ENCODE measurements at places on chromosomes 16 and 17.

- DNase-seq: no peak
These were observed 146.9 kb downstream of the SNX29 start for GRCh38 chr16:12123462-12123861.

- no peak for DNase-seq
These were observed 15.0 kb upstream of the PITPNA start for GRCh38 chr17:1577583-1578013.

GRCh38 chr16:28935924-28936783 is 4.4 kb downstream of the CD19 start:
- DNase-seq: peak; percentile 71

DNA sequence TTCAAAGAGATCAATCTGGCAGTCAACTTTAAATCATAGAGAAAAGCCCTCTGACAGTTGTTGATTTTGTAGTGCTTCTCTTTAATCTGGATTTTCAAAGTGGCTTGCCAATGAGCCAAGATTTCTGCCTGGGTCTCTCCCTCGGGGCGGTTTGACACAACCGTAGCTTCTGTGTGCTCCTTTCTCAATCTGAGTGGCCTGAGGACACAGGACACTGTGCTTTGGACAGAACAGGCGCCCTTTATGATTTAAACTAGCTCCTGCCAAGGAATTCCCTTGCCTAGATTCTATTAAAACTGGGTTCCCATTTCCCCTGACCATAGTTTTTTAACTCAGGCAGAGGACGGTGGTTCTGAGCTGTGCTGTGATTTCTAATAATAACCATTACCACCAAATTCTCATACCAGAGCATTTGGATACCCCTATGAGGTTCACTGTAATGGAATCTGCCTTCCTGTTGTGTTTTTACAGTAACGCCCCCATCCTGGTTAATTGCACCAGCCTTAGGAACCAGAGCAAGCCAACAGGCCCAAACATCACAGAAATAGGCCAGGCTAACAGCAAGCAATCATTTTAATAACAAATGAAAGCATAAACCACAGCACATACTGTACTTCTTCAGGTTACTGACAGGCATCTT is 4.0 kb downstream of the ZFHX3 start:
- DNase-seq: no peak

DNA sequence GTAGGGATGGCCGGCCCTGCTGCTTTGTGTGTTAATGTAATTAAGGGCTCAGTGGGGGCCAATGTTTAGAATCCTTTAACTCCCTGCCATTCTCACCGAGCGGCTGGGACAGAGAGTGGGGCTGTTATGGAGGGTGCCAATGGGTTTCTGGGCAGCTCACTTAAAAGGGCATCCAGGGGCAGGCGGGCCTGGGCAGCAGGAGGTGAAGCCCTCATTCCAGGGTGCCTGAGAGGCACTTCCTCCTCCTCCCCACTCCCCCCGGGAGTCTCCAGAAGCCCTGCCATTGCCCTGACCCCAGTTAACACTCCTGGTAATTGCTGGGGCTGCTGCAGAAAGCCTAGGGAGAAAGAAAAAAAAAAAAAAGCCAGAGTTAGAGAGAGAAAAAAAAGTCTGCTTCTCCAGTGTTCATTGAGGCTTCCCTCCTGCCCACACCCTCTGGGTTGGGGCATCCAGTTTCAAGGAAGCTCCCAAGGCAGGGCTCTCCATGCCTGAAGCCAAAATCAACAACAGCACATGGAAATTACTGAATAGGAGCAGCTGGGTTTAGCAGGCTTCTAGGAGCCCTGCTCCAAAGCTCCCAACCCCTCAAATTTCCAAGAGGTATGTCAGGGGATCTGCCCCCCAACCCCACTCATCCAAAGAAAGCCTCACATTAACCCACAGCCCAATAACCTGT is 28.0 kb downstream of the CUEDC1 start:
- no peak for DNase-seq

DNA sequence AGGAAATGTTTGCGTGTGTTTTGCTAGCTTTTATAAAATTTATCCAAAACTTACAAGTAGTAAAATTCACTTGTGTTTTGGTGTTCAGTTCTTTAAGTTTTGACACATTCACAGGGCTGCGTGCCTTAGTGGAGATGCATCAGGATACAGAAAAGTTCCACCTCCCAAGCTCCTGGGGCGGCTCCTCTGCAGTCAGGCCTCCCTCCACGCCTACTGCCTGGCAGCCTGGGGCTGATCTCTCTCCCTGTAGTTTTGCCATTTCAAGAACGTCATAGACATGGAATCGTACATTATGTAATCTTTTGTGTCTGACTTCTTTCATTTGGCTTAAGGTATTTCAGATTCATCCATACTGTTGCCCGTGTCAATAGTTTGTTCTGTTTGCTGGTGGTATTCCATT is 27.2 kb upstream of the IRF8 start:
- no peak for DNase-seq

- no peak for DNase-seq
These were observed 35.2 kb downstream of the PLXDC1 start for GRCh38 chr17:39116224-39116623.

DNA sequence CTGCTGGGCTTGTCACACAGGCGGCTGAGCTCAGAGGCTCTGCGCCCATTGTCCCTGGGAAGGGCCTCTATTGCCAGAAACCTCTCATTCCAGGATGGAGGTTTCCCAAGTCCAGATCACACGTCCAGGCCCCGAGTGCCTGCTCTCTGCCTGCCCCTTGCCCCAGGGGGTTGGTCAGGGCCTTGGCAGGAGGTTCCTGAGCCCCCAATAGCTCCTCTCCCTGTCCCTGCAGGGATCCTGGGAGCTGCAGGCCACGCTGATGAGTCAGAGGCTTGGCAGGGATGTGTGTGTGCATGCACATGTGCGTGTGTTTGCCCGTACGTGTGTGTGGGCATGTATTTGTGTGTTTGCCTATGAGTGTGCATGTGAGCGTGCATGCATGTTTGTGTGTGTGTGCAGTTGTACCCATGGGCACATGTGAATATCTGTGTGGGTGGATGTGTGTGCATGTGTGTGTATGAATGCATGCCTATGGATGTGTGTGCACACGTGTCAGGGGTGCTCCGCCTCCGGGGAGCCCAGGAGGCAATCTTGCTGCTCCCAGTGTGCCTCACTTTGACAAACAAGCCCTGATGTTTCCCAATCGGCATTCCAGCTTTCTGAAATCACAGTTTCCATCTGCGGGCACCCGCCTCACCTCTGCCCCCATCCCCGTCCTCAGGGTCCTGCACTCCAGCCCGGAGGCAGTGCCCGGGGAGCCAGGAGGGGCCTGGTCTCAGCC is 98.4 kb upstream of the GSE1 start:
- DNase-seq: peak; percentile 76

DNA sequence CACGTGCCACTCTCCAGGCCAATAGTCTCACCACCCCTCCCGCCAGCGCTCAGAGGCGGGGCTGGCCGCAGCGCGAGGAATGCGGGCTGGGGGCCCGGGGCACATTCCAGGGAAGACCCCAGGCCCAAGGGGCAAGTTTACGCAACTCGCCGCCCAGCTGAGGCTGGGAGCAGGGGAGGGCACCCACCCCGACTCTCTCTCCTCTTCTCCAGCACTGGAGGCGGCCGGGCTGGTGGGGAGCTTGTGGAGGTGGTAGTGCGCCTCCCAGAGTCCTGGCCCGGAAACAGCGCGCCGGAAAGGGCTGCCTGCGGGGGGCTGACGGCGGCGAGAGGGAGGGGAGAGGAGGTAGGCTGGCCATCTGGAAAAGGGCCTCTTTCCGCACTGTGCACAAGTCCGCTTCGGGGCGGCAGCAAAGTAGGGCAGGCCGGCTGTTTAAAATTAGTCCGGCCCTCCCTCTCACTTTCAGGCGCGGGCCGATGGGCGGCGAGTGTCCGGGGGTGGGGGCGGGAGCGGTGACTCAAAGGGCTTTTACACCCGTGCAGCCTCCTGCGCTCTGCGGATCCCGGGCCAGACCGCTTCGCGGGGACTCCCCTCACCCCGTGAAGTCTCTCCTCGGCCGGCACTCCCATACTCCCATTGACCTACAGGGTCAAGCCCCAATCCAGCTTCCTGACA is 1.1 kb downstream of the FHOD1 start:
- DNase-seq: peak; percentile 69

- DNase-seq: no peak
These were observed 16.5 kb downstream of the CDIP1 start for GRCh38 chr16:4522051-4522581.

DNA sequence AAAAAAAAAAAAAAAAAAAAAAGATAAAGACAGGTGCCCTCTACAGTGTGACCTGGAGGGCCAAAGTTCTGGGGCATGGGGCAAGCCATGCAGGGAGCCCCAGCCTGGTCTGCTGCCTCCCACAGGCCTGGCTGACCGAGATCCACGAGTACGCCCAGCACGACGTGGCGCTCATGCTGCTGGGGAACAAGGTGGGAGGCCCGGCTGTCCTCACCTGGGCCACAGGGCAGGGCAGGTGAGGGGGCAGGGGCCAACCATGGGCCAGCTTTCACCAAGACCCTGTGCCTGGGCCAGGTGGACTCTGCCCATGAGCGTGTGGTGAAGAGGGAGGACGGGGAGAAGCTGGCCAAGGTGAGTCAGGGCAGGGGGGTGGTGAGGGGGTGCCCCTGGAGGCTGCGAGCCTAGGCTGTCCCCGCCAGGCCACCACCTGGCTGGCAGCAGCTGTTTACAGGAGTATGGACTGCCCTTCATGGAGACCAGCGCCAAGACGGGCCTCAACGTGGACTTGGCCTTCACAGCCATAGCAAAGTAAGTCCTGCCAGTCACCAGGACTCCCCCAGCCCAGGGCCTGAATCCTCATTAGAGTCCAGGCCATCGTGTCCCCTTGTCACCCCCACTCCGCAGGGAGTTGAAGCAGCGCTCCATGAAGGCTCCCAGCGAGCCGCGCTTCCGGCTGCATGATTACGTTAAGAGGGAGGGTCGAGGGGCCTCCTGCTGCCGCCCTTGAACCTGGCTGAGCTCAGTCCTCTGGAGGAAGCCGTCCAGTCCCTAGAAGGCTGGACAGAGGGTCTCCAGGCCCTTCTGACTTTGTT is 2.7 kb upstream of the TRAF7 start:
- DNase-seq: no peak

DNA sequence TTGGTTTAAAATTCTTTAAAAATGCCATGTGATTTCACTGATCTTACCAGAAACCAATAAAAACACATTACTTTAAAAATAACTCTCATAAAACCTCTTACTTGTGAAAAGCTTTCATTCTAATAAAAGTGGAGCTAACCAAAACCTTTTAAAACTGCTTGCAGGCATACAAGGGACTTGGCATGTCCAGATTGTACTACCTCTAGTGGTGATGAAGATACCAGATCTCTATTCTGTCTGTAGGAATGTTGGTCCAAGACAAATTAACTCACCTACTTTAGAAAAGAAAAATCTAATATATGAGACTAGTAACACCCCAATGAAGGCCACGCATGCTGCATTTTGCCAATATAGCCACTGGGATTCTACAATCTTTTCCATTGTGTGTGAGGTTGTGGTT is 151.0 kb upstream of the SALL1 start:
- DNase-seq: no peak

DNA sequence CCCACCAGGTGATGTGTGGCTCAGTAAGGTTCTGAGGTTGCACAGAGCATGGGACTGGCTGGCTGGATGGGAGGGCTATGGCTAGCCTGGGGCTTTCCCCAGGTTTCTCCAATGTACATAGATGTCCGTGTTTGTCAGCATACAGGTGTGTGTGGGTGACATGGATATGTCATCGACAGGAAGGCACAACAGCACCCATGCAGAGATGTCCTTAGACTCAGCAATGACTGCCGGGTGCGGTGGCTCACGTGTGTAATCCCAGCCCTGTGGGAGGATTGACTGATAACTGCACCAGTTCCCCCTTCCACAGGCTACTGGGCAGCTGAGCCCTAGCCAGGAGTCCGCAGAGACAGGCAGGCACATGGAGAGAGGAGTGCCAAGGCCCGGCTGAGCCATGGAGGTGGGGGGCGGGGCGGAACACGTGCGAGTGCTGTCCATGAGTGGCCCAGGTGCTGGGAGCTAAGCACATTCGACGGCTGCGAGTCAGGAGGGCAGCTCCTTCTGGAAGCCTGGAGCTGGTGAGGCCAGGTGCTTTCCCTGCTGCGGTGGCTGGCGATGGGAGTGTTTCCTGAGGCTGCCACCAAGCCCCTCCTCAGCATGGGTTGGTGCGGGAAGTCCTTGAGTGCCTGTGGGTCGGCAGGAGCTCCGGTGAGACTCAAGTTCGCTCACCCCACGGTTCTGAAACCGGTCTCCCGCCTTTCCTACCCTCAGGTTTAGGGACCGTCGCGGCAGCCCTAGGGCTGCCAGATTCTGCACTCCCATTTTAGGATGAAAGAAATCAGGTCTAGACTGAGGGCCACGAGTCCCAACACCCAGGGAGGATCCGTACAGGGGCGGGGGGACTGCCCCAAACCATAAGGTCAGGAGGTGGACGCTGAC is 858 bp upstream of the ASPSCR1 start:
- DNase-seq: no peak

- no peak for DNase-seq
These were observed 13.6 kb upstream of the CCL22 start for GRCh38 chr16:57345021-57345420.

DNA sequence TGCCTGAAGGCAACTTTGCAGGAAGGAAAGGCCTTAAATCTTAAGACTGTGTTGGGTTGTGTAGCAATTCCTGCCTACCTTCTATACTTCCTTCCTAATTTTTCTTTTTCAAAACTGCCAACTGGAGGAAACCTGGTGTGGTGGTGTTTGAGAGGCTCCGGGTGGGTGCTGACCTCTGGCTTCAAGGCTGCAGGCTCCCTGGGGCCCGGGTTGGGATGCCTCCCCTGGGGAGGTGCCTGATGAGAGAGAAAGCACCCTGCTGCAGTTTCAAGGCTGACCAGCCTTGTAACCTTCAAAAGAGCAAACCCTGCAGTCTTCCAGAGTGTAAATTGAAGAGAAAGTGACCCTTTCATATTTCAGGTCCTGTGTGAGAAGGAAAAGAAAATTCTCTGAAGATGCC is 55.9 kb downstream of the MSI2 start:
- DNase-seq: no peak

DNA sequence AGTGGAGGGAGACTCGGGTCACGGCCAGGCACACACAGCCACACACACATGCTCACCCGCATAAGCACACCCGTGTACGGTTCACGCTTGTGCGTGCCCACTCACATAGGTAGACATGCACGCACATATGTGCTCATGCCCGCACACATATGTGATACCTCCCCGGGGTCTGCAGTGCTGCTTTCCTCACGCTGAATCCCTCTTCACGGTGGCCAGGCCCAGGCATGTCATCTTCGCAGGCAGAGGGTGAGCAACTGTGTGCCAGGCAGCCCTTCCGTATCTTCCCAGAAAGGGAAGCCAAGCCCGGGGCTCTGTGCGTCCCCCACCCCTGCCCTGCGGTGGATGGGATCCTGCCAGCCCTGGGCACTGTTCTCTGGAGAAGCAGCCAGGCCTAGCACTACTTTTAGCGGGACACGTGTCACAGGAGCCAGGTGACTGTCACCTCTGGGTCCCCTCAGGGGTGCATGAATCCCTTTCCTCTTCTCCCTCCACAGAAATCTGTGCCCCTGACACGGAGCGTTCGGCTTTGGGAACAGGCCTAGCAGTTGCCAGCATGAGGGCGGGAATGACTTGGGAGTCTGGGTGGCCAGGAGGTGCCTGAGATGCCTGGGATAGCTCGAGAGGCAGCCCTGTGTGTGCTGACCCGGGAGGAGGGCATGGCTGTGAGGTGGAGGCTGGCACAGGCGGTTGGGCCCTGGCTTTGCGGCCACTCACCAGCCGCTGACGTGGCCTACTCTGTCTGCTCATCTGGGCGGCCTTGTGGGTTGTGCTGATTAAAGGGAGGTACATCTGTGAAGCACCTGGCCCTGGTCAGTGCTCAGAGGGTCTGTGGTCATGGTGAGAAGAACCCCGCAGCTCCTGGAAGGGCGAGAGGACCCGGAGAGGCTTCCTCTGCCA is 47.5 kb downstream of the BAIAP2 start:
- no peak for DNase-seq

Data from NCI-H460 (cell line).